Activated CD4-positive, alpha-beta memory T cell treated with anti-CD3 and anti-CD28 coated beads, Interleukin-2, amount 10 ng/mL, durations not matched to agents 7 days and 5 days (primary cell): ENCODE measurements at places on chromosomes 3 and 15. TPM values are rescaled to one million over a fixed set of nuclear protein-coding genes. Genes with fewer than 3 reads are reported as not detected.

GRCh38 chr15:55588070-55588814, at the start of gene PYGO1:
TSS of gene PYGO1 (minus strand) at chr15:55588345. CDS start at chr15:55587883, 462 bp downstream.
- DNase-seq: peak; percentile 28

PSTPIP1 gene
- 187 TPM for total RNA-seq

- DNase-seq: no peak
Measured at GRCh38 chr3:8413337-8413926, 88.2 kb upstream of the LMCD1 start.

MINAR1 gene
- total RNA-seq: 0.30 TPM

- peak; percentile 38 for DNase-seq
Measured at GRCh38 chr3:59424268-59425010, 374.6 kb upstream of the CFAP20DC start.

- DNase-seq: no peak
Measured at GRCh38 chr3:79661896-79662295, 105.9 kb downstream of the ROBO1 start.

GRCh38 chr3:134858441-134859035, 63.5 kb downstream of the EPHB1 start:
- DNase-seq: no peak
